ENCODE measurements at places on chromosomes 2 and 18.

GRCh38 chr2:201768918-201769317, 11.8 kb downstream of the ALS2 start:
- no peak for DNase-seq

DNA sequence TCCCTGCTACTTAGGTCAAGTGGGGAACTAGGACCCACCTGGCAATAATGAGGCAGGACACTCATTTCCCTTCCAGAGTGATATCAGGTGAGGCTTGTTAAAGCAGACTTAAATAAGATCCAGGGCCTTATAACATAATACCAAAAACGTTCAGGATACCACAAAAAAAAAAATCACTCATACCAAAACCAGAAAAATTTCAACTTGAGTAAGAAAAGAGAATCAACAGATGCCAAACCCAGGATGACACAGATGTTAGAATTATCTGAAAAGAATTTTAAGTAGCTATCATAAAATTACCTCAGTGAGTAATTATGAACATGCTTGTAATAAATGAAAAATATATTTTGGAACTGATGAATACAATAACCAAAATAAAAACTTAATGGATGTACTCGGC, 255.6 kb upstream of the OSR1 start:
- DNase-seq = no peak

DNA sequence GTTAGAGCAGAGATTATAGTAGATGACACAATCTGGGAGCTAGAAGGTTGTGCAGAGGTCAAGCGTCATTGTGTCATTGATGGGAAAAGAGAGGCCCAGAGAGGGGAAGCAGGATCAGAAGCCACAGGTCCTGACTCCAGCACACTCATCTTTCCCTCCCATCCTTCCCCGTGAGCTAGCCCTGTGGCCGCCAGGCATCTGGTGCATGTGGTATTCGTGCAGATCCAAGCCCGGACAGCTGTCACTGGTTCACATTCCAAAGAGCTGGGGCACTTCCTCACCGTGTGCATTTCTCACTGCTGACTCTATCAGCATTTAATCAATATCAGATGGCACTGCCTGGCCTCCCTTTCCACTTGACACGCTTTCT, 94.1 kb upstream of the THOC1 start:
- DNase-seq = no peak

- DNase-seq = no peak
These were observed 85.2 kb upstream of the ITGA4 start for GRCh38 chr2:181371782-181372645.

DNA sequence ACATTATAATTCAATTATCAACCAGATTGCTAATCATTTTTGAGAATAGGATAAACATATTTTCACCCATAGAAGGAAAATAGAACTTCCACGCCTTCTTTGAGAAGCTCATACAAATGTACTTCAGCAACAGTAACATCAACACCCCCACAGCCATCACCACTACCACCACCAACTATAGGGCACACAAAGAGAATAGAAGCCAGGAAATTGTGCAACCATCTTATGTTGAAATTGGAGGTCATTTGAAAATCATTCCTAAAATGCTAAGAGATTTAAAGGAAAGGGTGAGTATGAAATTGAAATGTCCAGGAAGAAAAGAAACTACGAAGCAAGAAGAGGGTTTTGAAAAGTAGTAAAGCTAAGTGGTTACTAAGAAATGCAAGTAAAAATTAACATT, 563.4 kb downstream of the ZNF804A start:
- no peak for DNase-seq

DNA sequence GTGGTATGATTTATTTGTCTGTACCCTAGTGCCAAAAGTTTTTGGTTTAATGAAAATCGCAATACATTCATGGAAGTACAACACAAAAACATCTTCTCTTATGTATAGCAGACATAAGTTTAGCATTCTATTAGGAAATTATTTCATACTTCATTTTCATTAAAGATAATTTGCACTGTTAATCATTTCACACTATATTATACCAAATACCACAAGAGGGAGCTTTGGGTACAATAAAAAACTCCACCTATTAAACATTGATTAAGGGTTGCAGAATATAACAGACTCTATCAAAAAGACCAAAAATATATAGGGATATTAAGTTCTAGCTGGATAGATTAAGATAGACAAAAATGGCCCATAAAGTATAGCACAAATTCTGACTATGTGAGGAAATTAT, 79.0 kb downstream of the SLC66A3 start:
- no peak for DNase-seq

GRCh38 chr2:239876948-239877289, 148.2 kb downstream of the NDUFA10 start:
- no peak for DNase-seq

- no peak for DNase-seq
These were observed 24.8 kb downstream of the CYTIP start for GRCh38 chr2:157419031-157419575.

- no peak for DNase-seq
These were observed 7.7 kb downstream of the RPRM start for GRCh38 chr2:153470867-153471266.

DNA sequence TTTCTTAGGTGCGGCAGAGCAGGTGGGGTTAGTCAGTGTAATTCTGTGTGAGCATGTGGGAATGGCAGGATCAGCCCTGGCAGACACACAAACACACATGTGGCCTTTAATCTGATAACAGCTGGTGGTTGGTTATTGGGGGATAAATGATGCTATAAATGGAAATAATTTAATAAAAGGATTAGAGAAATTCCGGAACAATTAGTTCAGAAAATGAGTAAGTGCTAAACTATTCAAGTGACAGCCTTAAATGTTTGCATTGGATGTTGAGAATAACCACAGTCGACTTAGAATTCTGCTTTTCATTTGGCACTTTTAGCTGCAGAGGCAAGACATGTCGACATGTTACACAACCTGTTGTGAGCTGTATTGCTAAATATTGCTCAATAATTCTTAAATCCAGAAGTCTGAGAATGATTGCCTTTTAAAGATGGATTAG, 7.2 kb downstream of the SMYD1 start:
- DNase-seq = no peak

DNA sequence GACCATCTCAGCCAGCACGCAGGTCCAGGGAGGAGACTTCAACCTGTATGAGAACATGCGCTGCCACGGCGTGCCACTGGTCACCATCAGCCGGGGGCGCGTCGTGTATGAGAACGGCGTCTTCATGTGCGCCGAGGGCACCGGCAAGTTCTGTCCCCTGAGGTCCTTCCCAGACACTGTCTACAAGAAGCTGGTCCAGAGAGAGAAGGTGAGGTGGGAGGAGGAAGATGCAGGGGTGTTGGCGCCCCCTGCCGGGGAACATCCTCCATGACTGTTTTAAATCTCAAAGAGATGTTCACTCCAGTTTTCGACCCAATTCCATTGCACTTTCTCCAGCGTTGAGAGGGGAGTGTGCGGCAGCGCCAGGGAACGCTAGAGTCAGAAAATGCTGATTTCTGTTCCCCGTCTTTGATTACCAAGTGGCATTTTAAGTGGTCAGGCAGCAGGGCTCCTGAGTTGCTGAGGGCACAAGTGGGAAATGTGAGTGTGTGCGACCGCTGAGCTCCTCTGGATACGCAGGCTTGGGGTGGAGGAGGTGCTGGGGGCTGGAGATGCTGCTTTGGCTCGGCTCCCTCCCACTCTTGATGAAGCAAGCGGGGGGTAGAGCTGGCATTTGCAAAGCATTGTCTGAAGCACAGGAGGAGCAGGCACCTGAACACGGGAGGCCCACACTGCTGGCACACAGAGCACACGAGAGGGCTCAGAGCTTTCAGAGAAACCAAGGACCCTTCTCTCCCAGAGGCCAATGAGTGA, 27.7 kb upstream of the MAPRE3 start:
- peak; percentile 79 for DNase-seq

- DNase-seq = no peak
These were observed 22.2 kb upstream of the AFTPH start for GRCh38 chr2:64501946-64502345.

DNA sequence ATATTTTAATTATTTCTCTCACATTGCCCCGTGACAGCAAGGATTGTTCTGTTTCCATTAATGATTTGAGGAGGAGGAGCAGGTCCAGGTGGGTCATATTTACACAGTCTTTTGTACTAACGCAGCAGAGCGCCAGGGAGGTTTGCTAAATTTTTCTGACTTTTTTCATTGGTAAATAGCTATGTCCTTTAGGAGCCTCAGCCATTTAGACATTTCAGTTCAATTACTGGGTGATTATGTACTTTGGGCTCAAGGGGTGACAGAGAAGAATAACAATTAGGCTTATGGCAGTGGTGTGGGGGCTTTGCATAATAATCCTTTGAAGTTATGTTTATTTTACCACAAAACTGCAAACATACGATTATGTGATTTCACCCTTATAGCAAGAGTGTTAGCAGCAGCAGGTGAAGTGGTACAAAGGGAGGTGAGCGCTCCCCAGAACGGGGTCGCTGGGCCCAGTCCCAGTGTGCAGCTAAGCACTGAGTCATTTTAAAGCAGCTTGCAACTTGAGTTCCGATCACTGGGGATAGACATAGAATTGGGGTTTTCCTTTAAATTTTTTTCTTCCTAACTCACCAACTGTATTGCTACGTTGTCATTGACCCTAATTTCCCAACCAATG, 80.3 kb downstream of the TSHZ1 start:
- no peak for DNase-seq

- DNase-seq = no peak
These were observed 9.0 kb downstream of the CNOT9 start for GRCh38 chr2:218577482-218578220.

- no peak for DNase-seq
These were observed 15.5 kb downstream of the COLEC11 start for GRCh38 chr2:3610415-3610814.

GRCh38 chr2:38246105-38246504, 131.0 kb downstream of the ATL2 start:
- no peak for DNase-seq

DNA sequence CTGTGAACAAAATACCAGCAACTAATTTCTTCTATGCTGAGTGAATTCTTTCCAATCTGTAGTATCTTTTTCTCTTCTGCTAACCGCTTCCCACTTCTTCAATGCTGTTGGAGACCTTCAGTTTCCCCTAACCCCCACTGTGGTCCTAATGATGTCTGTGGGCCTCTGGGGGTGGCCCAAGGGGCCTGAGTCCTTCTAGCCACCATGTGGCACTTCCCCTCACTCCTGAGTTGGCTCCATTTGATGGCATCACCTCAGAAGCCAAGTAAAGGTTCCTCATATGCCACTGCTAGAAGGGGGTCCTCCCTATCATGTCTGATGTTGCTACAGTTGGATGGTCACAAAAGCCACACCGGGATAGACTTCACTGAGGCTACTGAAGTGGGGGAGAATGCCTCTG, 37.5 kb downstream of the ARHGAP25 start:
- DNase-seq = no peak

- peak; percentile 94 for DNase-seq
These were observed at the start of gene EIPR1 for GRCh38 chr2:3377612-3378432. Gene EIPR1 (minus strand): TSS chr2:3377818. CDS start chr2:3377689, 129 bp downstream.

GRCh38 chr18:79924814-79925731, 26.4 kb downstream of the SLC66A2 start:
- peak; percentile 14 for DNase-seq

DNA sequence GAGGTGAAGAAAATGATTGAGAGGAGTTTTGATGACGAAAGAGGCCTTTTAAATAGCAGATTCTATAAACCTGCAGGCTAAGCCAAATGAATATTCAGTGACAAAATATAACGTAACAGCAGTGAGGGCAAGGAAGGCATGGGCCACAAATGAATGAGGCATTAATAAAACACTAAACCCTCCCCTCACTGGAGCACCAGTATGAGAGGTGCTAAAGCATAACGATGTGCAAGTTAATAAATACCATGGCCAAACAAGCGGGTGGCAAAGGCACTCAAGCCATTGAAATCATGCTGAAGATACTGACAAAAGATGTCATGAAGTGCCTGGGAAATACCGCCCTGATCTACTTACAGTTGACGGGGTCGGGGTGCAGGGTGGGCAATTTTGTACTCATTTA, 30.2 kb upstream of the LONRF2 start:
- DNase-seq = no peak

GRCh38 chr2:218406949-218407618, 7.4 kb downstream of the CTDSP1 start:
- peak; percentile 77 for DNase-seq

GRCh38 chr2:138491495-138491862, 10.1 kb upstream of the SPOPL start:
- no peak for DNase-seq

- no peak for DNase-seq
These were observed 382.5 kb downstream of the CBLN2 start for GRCh38 chr18:72161691-72162090.

DNA sequence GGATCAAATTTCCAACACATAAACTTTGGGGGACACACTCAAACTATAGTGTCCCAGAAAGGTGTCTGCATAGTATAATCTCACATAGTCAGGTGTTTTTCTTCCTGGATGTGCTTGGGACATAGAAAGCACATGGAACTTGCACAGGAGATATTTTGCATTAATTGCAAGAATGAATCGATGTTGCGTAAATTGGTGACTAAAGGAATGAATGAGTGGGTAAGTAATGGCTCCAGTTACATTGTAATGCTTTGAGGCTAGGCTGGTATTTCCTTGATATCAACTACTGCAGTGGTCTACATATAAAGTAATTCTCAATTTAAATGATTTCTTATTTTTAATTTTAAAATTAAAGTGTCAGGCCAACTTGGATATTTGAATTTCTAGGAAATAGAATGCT, 53.4 kb downstream of the SH3RF3 start:
- DNase-seq = no peak

- peak; percentile 28 for DNase-seq
These were observed 6.8 kb downstream of the ESPNL start for GRCh38 chr2:238106698-238107524.

GRCh38 chr18:5238371-5238976, 41.4 kb upstream of the AKAIN1 start:
- no peak for DNase-seq

DNA sequence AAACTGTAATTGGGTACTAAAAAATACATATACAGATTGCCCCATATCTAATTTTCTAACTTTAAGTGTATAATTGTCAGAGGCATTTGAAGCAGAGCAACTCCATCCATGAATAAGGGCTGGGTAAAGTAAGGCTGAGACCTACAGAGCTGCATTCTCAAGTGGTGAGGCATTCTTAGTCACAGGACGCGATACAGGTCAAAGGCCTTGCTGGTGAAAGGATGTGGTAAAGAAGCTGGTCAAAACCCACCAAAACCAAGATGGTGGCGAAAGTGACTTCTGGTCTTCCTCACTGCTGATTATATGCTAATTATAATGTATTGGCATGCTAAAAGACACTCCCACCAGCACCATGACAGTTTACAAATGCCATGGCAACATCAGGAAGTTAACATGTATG, 50.0 kb downstream of the SLC8A1 start:
- DNase-seq = no peak

DNA sequence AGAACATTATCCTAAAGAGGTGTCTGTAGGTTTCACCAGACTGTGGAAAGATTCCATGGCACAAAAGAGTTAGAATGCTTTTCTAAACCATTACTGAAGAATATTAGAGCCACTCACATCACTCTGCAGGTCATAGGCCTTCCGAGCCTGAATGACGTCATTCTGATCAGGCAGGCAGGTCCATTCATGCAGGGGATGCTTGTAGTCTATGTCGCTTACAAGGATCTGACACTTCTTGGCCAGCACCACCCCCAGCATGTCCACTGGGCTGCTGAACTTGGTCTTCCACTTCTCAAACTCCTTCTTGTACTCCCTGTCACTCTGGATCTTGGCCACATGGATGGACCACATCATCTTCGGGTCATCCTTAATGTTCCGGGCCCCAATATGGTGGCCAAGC, 120.1 kb downstream of the NEB start:
- DNase-seq = no peak

GRCh38 chr2:234708091-234708683, 211.3 kb upstream of the ARL4C start:
- DNase-seq = no peak

GRCh38 chr18:28062443-28062842, 114.5 kb downstream of the CDH2 start:
- DNase-seq = no peak

GRCh38 chr2:239087046-239087710, 239.3 kb downstream of the TWIST2 start:
- DNase-seq = no peak
